ENCODE measurements at places on chromosomes 11 and 22.
A peak's percentile ranks its signal among the peaks of the same experiment; 100 is the strongest.

- no peak for DNase-seq
Observed at GRCh38 chr22:50243685-50244419, 971 bp downstream of the TUBGCP6 start.

DNA sequence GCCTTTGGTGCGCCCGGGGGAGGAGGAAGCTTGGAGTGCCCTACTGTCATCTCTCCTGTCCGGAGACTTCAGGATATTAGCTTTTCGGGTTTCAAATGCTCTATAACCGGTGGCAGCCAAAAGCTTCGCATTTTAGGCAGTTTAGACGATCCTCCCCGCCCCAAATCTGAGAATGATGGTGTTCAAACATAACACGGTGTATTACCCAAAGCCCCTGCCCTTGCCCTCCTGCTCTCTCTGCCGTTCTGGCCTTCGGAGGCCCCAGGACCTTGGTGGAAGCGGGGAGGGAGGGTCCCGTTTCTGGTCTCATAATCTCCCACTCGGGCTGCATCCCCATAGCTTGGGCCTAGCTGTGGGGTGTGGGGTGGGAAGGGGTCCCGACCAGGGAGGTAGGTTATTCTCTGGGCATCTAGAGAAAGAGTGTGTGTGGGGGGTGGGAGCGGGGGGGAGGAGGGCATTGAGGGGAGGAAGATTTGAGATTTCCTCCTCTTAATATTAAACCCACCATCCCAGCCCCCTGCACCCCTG is 2.3 kb downstream of the PKNOX2 start:
- no peak for DNase-seq

DNA sequence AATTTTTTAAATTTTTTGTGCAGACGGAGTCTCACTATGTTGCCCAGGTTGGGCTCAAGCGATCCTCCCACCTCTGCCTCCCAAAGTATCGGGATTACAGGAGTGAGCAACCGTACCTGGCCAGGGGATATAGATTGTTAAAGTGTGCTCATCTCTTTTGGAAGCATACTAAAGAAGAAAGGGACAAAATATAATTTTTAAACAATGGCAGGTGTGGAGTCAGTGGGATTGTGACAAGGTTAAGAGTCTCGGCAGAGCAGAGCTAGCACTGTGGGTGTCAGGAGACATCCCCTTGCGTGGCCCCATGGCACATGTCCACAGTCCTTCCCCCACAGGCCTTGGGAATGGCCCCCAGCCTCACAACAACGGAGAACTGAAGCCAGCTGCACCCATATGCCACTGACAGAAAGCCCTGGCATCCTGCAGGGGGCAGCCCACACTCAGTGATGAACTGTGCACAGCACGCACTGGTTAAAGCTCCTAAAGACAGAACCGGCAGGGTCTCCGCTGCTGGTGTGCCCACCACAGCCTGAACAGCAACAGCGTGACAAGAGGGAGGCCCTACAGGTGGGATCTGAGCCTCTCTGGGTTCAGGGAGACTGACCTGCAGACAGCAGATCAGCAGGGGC is 29.9 kb downstream of the SERPIND1 start:
- peak; percentile 18 for DNase-seq

DNA sequence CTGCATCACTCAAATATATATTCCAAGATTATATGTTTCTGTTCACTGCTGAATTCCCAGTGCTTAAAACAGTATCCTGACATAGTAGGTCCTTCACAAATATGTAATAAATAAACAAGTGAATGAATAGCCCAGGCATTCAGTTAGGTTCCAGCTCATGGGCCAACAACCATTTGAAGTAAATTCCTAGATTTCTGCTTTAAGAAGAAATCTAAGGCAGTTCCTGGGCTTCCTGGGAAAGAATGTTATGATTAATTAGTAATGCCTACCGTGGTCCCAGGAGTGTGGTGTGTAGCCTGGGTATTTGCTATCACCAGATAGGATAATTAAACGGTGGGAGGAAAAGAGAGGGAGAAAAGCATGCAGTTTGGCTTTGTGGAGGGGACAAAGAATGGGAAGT is 576.8 kb downstream of the SOX6 start:
- DNase-seq: no peak

Measured in CD4-positive, CD25-positive, alpha-beta regulatory T cell (primary cell).